ENCODE measurements at places on chromosomes 11 and 22.

DNA sequence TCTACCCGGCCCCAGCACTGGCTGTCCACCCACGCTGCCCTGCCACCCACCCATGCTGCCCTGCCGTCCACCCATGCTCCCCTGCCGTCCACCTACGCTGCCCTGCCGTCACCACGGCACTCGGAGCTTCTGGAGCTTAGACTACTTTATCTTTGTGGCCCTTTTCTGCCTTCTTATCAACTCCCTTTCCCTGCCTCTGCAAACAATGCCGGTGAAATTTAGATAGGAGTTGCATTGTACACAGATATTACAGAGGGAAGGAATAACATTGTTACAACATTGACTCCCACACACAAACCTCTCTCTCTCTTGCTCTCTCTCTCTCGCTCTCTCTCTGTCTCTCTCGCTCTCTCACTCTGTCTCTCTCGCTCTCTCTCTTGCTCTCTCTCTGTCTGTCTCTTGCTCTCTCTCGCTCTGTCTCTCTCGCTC lies 33.7 kb upstream of the BRSK2 start:
- DNase-seq = no peak

DNA sequence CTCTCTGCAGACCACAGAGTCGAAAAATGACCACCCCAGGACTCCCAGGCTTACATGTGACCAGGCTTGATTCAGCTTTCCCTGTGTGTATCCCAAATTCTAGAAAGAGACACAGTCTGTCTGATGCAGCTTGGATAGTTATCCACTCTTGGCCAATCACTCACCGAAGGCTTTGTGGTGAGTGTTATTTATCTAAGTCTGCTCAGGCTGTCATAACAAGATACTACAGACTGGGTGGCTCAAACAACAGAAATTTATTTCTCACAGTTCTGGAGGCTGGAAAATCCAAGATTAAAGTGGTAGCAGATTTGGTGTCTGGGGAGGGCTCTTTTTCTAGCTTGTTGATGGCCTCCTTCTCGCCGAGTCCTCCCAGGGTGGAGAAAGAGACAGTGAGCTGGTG lies 63.2 kb downstream of the ZBTB16 start:
- no peak for DNase-seq

DNA sequence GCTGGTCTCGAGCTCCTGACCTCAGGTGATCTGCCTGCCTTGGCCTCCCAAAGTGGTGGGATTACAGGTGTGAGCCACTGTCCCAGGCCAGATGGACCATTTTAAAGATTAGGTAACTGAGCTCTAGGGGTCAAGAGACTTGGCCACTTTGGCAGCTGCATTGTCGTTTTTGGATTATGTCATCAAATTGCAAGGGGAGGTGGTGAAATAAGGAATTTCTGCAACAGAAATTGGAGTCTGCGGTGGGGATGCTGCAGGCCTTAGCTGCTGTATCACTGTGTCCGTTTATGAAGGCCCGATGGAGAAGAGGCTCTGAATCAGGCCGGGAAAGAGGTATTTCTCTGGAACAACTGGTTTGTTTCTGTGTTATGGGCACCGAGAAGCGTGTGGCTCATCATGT lies 34.6 kb downstream of the PTPRJ start:
- no peak for DNase-seq

- DNase-seq = no peak
These were observed 115.0 kb downstream of the MN1 start for GRCh38 chr22:27686534-27686933.

DNA sequence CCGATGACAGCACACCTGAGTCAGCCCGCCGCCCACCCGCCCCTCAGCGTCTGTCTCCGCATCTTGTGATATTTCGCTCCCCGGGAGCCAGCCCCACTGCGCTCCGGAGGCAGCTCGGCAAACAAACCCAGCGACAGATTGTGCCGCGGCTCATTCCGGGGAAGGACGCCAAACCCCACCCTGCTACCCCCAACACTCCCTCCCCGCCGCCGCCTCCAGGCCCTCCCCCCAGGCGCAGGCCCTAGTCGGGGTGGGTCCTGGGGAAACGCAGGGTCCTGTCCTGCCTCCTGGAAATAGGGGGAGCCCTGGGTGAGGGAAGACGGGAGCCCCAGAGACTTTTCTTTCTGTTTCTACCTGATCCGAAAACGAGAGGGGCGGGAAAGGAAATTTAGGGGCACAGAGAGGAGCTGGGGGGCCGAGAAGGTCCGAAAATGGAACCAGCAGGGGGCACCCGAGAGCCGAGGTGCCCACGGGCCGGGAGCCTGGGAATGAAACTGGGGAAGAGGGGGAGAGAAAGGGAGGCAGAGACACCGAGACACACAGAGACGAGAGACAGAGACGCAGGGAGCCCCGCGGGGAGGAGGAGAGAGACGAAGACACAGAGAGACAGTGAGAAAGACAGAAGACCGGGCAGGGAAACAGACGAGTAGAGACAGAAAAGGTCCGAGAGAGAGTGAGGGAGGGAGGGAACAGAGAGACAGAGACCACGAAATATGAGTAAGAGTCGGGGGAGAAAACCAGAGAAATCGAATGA lies 1.7 kb upstream of the RTN4RL2 start:
- DNase-seq = peak; percentile 38

- DNase-seq = no peak
These were observed 45.6 kb downstream of the ARFGAP3 start for GRCh38 chr22:42811459-42811858.

DNA sequence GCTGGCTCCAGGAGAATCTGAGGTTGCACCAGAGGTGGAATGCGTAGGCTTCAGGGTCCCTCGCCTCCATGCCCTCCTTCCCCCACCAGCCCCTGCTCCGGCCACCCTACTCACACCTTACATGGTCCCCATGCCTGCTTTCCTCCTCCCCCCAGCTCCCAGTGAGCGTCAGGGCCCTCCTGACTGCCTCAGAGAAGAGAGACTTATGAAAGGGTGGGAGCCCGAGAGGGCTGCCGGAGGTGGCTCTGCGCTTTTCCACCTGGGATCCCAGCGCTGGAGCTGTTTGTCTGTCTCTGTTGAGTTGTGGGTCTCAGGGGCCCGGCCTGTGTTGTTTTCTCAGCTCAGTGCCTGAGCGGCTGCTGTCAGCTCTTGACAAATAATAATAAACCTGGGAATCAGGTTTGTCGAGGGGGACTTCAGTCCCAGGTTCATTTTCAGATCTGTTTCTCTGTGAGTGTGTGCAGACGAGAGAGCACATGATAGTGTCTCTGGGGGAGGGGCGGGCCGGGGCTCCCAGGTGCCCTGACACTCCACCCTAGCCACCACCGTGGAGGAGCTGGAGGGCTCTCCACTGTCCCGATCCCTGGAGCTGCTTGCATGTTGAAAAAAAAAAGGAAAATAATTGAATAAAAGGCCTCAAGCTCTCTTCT lies 153.7 kb downstream of the FEZ1 start:
- DNase-seq = no peak

GRCh38 chr11:118607401-118608359 lies at the start of gene PHLDB1:
Gene PHLDB1, plus strand, starts transcription at chr11:118607615. Its CDS starts 6,222 bp downstream, at chr11:118613837.
- peak; percentile 47 for DNase-seq

GRCh38 chr11:19173004-19173689 lies 28.6 kb downstream of the CSRP3 start:
- DNase-seq = no peak

DNA sequence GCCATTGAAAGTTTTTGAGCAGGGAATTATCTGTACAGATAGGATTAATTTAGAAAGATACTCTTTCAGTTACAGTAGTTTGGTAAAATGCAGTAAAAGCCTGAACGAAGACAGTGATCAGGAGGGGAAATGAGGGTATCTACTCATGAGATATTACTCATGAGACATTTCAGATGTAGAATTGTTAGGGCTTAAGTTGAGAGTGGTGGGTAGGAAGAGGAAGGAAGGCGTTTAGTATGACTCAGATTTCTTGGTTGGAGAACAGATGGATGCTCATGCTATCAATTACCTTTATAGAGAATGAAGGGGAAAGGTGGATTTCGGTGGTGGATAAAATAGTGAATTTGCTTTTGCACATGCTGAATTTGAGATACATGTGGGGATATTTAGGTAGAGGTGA lies 15.8 kb downstream of the CCDC81 start:
- DNase-seq = no peak

GRCh38 chr11:73171436-73172161 lies 29.5 kb upstream of the FCHSD2 start:
- no peak for DNase-seq

- DNase-seq = no peak
These were observed 10.8 kb upstream of the SLN start for GRCh38 chr11:107722662-107723061.

DNA sequence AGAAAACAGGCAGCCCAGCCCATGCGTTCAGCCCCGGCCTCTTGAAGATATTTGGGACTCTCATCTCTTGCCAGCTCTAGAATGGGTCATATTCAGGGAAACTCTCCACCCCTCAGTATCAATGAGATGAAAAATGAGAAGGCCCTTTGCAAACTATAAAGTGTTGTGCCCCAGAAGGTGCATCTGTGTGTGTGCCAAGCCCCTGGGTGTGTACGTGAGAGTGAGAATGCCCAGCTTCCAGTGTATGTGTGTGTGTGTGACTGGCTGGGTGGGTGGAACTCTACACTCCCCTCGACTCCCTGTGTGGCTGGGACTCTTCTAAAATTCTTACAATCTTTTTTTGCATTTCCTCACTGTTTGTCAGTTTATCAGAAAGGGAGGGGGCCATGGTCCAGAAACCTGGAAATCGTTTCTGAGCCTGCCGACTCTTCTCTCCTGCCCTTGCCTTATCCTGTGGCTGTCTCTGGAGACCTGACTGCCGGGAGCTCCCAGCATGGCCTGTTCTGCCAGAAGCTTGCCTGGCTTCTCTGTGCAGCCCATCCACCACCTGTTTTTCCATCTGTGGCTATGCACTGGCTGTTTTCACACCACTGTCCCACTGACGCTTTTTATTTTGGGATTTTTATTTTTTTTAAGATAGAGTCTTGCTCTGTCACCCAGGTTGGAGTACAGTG lies 1.2 kb downstream of the P2RY6 start:
- no peak for DNase-seq

DNA sequence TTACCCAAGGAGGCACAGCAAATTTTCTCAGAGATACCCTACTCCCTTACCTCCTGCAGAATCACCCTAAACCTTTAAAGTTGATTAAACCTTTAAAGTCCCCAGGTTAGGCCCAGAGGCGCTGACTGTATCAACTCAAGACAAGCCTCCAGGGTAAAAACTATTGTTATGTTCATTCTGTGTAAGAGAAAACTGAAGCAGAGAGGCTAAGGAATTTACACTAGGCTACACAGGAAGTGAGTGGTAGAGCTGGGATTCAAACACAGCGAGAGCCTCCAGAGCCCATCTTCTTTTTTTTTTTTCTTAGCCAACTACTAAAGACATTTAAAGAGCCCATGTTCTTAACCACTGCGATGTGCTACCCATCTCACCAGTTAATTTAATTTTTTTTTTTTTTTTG lies 56.3 kb upstream of the GRK3 start:
- DNase-seq = no peak

DNA sequence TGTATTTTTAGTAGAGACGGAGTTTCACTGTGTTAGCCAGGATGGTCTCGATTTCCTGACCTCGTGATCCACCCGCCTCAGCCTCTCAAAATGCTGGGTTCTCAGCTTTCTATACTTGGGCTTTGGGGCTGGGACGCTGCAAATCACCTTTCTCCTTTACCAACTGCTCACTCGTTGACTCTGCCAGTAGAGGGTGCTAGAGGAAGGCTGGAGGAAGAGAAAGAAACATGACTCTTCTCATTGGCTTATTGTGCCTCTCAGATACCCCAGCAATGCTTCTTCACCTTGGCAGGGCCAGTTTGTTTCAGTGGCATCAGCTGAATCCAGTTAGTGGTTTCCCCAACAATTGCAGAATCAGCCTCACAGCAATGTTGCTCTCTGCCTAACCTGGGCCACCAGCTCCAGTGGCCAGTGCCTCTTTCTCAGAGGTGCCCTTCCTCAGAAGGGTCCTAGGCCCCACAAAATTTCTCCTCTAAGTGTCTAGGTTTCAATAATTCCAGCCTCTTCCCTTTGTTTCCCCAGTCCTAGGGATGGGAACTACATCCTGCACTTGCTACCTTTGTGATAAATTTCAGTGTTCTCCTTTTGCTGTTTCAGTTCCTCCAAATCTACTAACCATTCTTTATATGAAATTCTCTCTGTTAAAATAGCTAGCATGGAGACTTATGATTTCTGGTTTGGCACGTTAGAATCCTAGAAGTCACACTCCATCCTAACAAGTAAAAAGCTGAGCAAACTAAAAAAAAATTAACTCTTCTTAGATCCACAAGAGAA lies 71.5 kb upstream of the VSTM5 start:
- DNase-seq = no peak

DNA sequence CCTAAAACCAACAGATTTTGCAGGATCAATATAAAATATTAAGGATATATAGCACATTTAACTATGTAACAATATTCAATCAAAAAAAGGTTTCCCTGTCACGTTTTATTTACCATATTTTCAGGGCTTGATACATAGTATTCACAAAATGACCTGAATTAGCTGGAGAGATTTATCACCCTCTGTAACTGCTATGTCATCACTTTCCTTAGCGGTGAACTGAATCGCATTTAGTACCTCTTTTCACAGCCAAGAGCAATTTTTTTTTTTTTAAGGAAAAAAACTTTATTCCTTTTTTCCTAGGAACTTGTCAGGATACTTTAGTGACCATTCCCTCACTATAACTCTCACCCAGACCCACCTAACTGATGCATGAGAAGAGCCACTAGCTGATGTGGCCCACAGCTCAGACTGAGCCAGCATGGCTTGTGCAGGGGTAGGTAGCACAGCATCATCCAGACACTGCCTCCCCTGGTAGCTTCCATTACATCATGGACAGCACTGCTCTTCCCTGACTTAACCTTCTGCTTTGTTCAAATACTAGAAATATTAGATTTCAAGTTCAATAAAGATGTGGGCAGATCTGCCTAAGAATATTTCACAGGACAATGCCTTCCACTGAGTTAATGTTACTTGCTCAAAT lies 17.0 kb upstream of the GPR83 start:
- DNase-seq = no peak

DNA sequence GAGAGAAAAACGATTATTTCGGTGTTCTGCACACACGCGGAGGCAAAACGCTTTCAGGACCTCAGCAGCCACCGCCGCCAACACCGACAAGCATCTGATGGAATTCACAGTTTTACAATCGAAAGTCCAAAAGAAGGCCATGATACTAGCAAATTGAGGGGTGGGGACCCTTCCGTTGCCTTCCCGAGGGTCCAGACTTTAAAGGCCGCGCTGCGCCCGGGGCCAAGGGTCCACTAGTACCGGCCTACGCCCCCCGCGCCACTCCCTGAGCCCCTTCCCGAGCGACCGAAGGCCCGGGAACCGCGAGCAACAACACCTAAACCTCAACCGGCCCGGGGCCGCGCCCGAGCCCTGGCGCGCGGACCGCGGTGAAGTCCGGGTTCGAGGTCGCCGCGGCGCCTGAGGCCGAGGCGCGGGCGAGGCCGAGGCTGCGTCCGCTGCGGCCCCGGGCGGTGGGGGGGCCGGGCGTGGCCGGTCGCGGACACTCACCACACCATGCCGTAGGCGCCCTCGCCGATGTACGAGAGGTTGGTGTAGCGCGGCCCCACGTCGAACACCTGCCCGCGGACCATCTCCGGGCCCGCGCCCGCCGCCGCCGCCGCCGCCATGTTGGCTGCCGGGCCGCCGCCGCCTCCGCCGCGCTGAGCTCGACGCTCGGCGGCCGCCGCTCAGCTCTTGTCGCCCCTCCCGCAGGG lies 465 bp downstream of the MAPK1 start:
- peak; percentile 24 for DNase-seq
